ENCODE measurements at places on chromosomes 4 and X. TPM values are rescaled to one million over a fixed set of nuclear protein-coding genes. Genes with fewer than 3 reads are reported as not detected.

- DNase-seq, result no peak
These were observed 1986.1 kb downstream of the ARAP2 start for GRCh38 chr4:34258176-34258575.

DNA sequence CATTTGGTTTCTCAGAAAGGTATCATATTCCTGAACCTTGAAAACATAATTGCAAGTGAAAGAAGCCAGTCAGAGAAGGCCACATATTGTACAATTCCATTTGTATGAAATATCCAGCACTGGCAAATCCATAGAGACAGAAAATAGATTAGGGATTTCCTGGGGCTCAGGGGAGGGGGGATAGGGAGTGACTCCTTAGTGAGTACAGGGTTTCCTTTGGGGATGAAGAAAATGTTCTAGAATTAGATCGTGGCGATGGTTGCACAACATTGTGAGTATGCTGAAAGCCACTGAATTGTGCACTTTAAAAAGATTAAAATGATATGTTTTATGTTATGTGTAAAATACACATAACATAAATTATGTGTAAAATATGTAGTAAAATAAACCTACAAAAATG lies 10.3 kb downstream of the XPNPEP2 start:
- no peak for DNase-seq

The CLTRN gene
- 0.26 TPM for total RNA-seq

The FANCB gene
- total RNA-seq, result 0.41 TPM

The CPZ gene
- total RNA-seq, result not detected
